ENCODE measurements at places on chromosomes 13 and 19. TPM values are rescaled to one million over a fixed set of nuclear protein-coding genes. Genes with fewer than 3 reads are reported as not detected.

- no peak for DNase-seq
- H3K4me3 ChIP-seq: no peak overlapping the region
- peaks cover 27% of the 10 kb centered on the region for H3K4me1 ChIP-seq
- H3K36me3 ChIP-seq: no peaks in the 10 kb centered on the region
Observed at GRCh38 chr13:51330791-51331190, 8.7 kb upstream of the SERPINE3 start.

DNA sequence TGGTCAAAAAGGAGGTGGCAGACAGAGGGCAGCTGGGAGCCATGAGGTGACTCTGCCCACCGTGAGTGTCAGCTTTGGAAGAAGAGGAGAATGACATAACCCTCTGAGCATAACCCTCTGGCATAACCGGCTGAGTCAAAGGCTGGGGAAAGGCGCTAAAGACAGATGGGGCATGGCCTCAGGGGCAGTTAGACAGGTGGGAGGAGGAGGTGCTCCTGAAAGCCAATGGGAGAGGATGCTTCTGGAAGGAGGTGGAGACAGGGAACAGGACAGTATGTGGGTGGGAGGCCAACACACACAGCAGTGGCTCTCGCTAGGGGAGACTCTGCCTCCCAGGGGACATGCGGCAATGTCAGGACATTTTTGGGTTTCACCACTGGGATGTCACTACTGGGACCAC is 17.1 kb downstream of the ELAVL1 start:
- no peak for DNase-seq
- H3K27me3 ChIP-seq: no peaks in the 10 kb centered on the region
- no peak overlapping the region for H3K4me3 ChIP-seq
- H3K4me1 ChIP-seq: no peaks in the 10 kb centered on the region

GRCh38 chr19:22882797-22883196 is 50.7 kb downstream of the ZNF723 start:
- H3K27ac ChIP-seq: no peak overlapping the region
- no peaks in the 10 kb centered on the region for H3K27me3 ChIP-seq
- no peak overlapping the region for H3K4me3 ChIP-seq
- peak; percentile 2 for DNase-seq
- H3K4me1 ChIP-seq: no peaks in the 10 kb centered on the region
- no peaks in the 10 kb centered on the region for H3K36me3 ChIP-seq

DNA sequence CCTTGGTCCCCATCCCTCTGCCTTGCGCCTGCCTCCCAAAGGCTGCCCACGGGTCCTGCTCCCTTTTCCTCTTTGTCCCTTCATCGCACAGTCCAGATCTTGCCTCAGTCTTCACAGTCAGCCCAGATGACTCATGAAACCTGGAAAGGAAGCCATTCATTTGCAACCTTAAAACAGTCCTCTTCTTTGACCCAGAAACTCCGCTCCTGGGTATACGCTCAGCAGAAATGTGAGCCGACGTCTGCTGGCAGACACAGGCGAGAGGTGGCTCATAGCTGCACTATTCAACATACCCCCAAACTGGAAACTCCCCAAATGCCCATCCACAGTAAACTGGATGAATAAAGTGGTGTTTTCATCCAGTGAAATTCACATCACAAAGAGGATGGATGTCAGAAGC is 13.6 kb upstream of the PEPD start:
- H3K4me1 ChIP-seq: peaks cover 10% of the 10 kb centered on the region
- H3K36me3 ChIP-seq: no peaks in the 10 kb centered on the region
- no peaks in the 10 kb centered on the region for H3K27me3 ChIP-seq
- no peak overlapping the region for H3K27ac ChIP-seq

DNA sequence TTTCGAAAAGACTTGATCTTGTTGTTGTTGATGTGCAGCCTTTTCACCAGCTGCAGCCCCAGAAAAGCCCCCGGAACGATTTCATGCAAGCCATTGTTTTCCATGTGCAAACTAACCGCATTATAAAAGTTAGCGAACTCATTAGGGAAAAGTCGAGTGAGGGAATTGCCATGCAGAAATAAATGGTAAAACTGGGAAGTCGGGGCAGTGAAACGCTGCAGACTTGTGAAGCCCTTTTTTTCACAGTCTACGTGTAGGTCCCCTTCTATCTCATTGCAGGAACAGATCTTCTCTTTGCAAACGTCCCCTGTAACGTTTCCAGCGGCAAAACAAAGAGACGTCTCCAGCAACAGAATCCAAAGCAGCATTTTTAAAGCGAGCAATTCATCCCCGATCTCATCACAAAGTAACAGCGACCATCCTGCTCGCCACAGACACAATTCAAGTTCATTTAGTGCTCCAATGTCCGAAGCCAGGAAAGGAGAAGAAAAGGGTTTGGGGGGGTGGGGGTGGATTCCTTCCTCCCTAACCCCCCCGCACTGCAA is 1.1 kb downstream of the SLITRK1 start:
- no peaks in the 10 kb centered on the region for H3K36me3 ChIP-seq
- H3K27ac ChIP-seq: no peak overlapping the region
- peaks cover 50% of the 10 kb centered on the region for H3K4me1 ChIP-seq
- H3K27me3 ChIP-seq: peaks cover 50% of the 10 kb centered on the region

- no peaks in the 10 kb centered on the region for H3K4me1 ChIP-seq
- peaks cover 4% of the 10 kb centered on the region for H3K36me3 ChIP-seq
- H3K27ac ChIP-seq: no peak overlapping the region
- H3K27me3 ChIP-seq: no peaks in the 10 kb centered on the region
- H3K4me3 ChIP-seq: no peak overlapping the region
- DNase-seq: no peak
Observed at GRCh38 chr19:40035996-40036395, 20.0 kb downstream of the ZNF780B start.

- H3K27me3 ChIP-seq: no peaks in the 10 kb centered on the region
- no peaks in the 10 kb centered on the region for H3K36me3 ChIP-seq
Observed at GRCh38 chr13:80011448-80012212, 329.3 kb downstream of the SPRY2 start.

GRCh38 chr13:49749848-49750247 is 42.6 kb downstream of the KPNA3 start:
- H3K27ac ChIP-seq: no peak overlapping the region
- H3K27me3 ChIP-seq: no peaks in the 10 kb centered on the region
- H3K4me3 ChIP-seq: no peak overlapping the region
- no peak for DNase-seq
- H3K36me3 ChIP-seq: no peaks in the 10 kb centered on the region

DNA sequence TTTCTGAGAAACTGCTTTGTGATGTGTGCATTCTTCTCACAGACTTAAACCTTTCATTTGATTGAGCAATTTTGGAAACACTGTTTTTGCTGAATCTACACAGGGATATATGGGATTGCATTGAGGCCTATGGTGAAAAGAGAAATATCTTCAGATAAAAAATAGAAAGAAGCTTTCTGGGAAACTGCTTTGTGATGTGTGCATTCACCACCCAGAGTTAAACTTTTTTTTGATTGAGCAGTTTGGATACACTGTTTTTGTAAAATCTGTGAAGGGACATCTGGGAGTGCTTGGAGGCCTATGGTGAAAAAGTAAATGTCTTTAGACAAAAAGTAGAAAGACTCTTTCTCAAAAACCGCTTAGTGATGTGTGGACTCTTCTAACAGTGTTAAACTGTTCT is 1683.8 kb downstream of the UQCRFS1 start:
- H3K4me1 ChIP-seq: no peaks in the 10 kb centered on the region
- H3K36me3 ChIP-seq: no peaks in the 10 kb centered on the region
- no peaks in the 10 kb centered on the region for H3K27me3 ChIP-seq
- DNase-seq: no peak

- no peak overlapping the region for H3K4me3 ChIP-seq
- no peak for DNase-seq
- no peak overlapping the region for H3K27ac ChIP-seq
- H3K4me1 ChIP-seq: no peaks in the 10 kb centered on the region
- no peaks in the 10 kb centered on the region for H3K27me3 ChIP-seq
- H3K36me3 ChIP-seq: peaks cover 6% of the 10 kb centered on the region
Observed at GRCh38 chr13:99322297-99323103, 15.3 kb upstream of the GPR183 start.

DNA sequence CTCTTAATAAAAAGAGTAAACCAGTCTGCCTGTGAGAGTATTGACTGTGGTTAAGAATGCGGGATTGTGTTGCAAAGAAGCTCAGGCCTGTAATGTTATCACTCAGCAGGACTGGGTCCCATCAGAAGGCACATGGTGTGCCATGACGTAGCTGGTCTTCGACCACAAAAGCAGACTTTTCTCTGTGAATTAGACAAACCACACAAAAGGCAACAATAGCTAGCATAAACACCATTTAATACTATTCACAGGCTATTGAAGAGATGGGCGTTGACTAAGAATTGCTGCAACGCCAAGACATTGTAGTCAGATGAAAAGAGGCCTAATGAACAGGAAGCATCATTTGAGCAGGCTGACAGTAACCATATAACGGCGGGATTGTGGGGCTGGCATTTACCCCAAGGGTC is 235.6 kb upstream of the SOX21 start:
- H3K27me3 ChIP-seq: no peaks in the 10 kb centered on the region
- H3K27ac ChIP-seq: peak overlapping the region; percentile 92
- peak overlapping the region; percentile 28 for H3K4me3 ChIP-seq
- H3K4me1 ChIP-seq: peaks cover 53% of the 10 kb centered on the region

The ARL11 gene
- 0.12 TPM for total RNA-seq

The CADM4 gene
- total RNA-seq: 7.7 TPM

The SH2D3A gene
- total RNA-seq: 0.65 TPM

The CDX2 gene
- total RNA-seq: not detected

The SELENOV gene
- total RNA-seq: 6.2 TPM

The SLC25A41 gene
- total RNA-seq: 0.46 TPM

The CGB2 gene
- not detected for total RNA-seq

The AMER2 gene
- total RNA-seq: not detected

The ZNF578 gene
- 3.8 TPM for total RNA-seq

The CGB1 gene
- not detected for total RNA-seq

All from neural progenitor cell (in vitro differentiated cells).